ENCODE measurements at places on chromosomes 16 and 17. TPM values are rescaled to one million over a fixed set of nuclear protein-coding genes. Genes with fewer than 3 reads are reported as not detected.

DNA sequence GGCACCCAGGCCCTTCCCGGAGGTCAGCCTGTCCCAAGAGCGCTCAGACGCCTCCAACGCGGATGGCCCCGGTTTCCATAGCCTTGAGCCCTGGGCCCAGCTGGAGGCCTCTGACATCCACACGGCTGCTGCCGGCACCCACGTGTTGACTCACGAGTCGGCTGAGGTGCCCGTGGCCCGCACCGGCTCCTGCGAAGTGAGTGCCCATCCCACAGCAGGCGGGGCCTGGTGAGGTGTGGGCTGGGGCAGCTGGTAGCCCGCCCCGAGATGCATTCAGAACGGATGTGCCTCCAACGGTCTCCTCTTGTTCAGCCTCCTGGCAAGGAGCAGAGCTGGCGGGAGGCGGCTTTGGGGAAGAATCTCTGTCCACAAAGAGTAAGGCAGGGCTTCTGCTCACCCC lies 2.7 kb downstream of the WDR90 start:
- no peak overlapping the region for H3K4me3 ChIP-seq
- no peak overlapping the region for H3K27ac ChIP-seq
- peaks cover 7% of the 10 kb centered on the region for H3K4me1 ChIP-seq
- no peaks in the 10 kb centered on the region for H3K27me3 ChIP-seq

DNA sequence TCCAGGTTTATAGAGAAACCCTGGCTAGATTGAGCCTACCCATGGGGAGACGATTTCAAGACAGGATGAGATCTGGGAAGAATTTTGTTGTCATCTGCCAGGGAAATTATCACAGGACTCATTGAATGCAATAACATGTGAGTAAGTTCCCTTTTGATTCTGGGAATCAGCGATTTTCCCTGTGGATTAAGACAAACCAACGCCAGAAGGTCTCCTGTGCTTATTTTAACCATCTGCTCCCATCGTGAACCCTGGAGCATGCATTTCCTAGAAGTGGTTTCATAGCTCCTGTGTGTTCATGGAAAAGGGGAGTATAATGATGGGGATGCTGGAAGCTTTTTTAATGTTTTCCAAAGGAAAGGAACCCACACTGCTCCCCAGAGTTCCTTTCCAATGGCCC lies 21.0 kb upstream of the ARHGAP44 start:
- H3K27me3 ChIP-seq, result no peaks in the 10 kb centered on the region
- H3K4me1 ChIP-seq, result no peaks in the 10 kb centered on the region
- no peak for DNase-seq
- no peak overlapping the region for H3K27ac ChIP-seq
- no peaks in the 10 kb centered on the region for H3K36me3 ChIP-seq

DNA sequence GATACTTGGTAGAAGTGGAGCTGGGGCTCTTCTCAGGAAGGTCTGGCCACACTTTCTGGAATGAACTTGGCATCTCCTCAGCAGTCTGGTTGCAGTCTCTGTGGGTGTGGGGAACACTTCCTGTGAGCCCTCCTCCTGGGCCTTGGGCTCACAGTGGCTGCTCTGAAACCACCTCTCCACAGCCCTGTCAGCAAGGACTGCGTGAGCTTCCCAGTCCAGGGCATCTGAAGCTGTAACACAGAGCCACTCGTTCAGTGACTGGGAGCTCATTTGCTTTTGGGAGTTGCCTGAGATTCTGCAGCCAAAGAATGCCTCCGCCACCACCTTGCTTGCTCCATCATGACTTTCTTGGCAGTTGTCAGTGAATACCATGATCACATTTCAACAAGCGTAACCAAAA lies 60.0 kb downstream of the CLEC16A start:
- peaks cover 3% of the 10 kb centered on the region for H3K36me3 ChIP-seq
- peak overlapping the region; percentile 73 for H3K27ac ChIP-seq
- peak; percentile 74 for DNase-seq
- no peak overlapping the region for H3K4me3 ChIP-seq

DNA sequence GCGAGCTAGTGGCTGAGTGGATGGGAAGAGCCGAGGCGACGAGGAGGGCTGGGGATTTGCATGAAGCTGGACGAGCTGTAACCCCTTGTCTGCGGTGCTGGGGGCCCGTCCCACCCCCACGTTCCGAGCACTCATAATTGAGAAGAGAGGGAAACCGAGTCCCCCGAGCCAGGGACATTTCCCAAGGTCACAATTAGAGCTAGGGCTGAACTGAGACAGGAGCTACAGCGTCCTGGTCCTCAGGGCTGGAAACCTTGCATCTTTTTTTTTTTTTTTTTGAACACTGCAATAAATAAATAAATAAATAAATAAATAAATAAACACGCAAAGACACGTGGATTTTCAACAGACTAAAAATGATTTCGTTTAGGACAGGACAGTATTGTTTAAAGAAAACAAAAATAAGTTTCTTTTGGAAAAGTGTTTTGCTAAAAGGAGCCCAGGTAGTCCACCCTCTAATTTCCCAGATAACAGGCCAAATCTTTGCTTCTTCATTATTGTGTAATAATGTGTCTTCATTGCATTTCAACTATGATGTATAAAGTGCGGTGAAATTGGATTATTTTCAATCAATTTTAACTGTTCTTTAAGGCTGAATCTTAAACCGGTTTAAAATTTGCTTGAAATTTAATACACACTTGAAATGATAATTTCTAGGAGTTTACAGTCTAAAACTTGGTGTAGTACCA lies 992 bp downstream of the GDPD1 start:
- peak overlapping the region; percentile 71 for H3K4me3 ChIP-seq
- no peak for DNase-seq
- H3K27me3 ChIP-seq, result no peaks in the 10 kb centered on the region
- no peaks in the 10 kb centered on the region for H3K36me3 ChIP-seq
- H3K27ac ChIP-seq, result no peak overlapping the region
- H3K4me1 ChIP-seq, result no peaks in the 10 kb centered on the region

DNA sequence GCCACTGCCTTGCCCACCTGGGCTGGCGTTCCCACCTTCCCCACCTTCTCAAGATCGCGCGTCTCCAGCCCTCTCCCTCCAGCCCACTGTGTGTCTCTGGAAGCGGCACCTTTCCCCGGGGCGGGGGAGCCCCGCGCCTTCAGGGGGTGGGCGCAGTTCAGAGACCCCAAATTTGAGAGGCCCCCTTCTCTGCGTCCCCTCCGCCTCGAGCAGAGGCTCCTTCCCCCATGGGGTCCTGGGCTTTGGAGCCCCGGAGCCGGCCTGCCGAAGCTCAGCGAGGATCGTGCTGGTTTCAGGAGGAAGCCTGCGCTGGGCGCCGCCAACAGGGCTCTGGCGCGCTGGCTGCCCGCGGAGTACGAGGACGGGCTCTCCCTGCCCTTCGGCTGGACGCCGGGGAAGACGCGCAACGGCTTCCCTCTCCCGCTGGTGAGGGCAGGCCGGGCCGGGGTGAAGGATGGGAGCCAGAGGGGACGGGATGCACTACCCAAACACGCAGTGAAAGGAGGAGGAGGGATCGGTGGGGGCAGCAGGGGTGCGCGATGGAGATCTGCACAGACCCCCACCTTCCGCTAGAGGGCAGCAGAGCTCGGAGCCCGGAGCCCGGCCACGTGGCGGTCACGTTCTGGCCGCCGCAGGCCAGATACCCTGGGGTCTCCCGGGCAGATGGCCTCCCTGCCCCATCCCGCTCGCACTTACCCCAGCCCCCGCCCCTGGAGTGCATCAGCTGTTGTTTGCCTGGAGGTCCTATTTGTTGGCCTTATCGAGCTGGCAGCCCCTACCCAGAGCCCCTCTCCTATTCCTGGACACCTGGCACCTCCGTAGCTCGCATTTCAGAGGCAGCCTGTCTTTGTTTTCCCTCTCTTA lies 11.1 kb downstream of the LPO start:
- peaks cover 17% of the 10 kb centered on the region for H3K27me3 ChIP-seq
- H3K36me3 ChIP-seq, result no peaks in the 10 kb centered on the region
- no peak overlapping the region for H3K27ac ChIP-seq
- H3K4me1 ChIP-seq, result no peaks in the 10 kb centered on the region

IGFBP4 gene
- polyA plus RNA-seq, result 1,130 TPM

DNA sequence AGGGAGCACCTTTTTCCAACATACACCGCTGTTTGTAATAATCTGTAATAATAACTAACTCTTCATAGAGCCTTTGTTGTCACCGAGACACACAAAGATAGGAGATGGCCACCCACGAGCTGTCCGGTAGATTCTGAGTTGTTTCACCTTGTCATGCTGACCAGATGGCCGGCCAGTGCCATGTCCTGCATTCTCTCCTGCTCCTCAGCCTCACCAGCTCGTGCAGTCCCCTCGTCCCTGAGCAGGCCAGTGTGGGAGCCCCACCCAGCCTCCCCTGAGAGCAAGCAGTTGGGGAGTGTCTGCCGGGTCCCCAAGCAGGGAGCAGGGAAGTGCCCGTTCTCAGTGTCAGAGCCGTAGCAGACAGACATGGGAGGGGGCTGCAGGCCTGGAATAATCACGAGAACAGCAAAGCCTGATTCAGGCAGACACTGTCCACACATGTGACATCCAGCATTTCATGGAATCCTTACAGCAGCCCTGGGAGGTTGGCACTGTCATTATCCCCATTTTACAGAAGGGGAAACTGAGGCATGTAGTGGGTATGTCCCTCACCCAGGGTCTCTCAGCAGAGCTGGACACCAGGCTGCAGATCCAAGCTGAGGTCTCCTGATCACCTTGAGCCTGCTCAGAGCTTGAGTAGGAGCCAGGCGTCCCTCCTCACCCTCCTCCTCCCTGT lies 178.5 kb upstream of the CIBAR2 start:
- no peak for DNase-seq
- peaks cover 24% of the 10 kb centered on the region for H3K4me1 ChIP-seq
- H3K27me3 ChIP-seq, result no peaks in the 10 kb centered on the region

All from fibroblast of lung (primary cell).